Activated naive CD4-positive, alpha-beta T cell (primary cell): ENCODE measurements at places on chromosomes 2 and 18.

GRCh38 chr2:195202163-195202845, 454.7 kb upstream of the SLC39A10 start:
- DNase-seq, result no peak

- no peak for DNase-seq
These were observed 230.8 kb upstream of the RAB6C start for GRCh38 chr2:129748653-129749052.

GRCh38 chr2:61016392-61017002, 1.0 kb upstream of the PEX13 start:
- no peak for DNase-seq

DNA sequence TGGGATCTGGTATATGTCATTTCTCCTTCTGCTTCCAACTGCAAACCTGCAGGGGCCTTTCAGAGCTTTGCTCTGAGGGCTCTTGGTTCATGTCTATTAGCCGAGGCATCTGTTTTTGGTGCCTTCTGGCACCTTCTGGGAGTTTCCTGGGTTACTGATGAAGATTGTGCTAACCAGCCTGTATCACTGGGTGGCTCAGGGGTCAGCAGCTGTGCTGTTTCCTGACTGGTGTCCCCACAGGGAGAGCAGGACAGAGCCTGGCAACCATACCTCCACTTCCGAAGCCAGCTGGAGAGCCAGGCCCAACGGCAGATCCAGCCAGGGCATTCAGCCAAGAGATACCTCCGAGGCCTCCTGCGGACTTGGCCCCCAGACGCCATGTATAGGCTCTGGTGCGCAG, 17.5 kb downstream of the KIAA2012 start:
- no peak for DNase-seq

- no peak for DNase-seq
These were observed 862 bp downstream of the C18orf54 start for GRCh38 chr18:54358495-54359040.

- DNase-seq, result no peak
These were observed 4.9 kb downstream of the INHBB start for GRCh38 chr2:120350801-120351320.

- DNase-seq, result no peak
These were observed 87.9 kb upstream of the KCNH7 start for GRCh38 chr2:162926501-162926900.

DNA sequence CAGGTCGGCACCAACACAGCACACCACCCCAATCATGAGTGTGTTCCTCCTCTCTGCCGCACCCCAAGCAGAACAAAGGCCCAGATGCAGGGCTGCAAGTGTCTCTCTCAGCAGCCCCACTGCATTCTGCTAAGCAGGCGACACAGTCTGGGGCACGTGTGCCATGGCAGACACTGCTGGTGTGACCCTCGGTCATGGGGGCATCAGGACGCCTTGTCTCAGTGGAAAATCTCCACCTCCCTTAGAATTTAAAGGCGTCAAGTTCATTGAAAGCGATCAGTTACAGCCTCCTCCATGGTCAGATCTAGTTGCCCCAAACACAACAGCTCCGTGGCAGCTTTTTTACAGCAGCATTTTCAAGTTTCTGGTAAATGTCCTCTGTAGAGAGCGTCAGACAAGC, 57.2 kb downstream of the ADNP2 start:
- no peak for DNase-seq

- DNase-seq, result no peak
These were observed 7.6 kb downstream of the GMPPA start for GRCh38 chr2:219506153-219506801.

- no peak for DNase-seq
These were observed 52.7 kb upstream of the CYP1B1 start for GRCh38 chr2:38128653-38129052.

GRCh38 chr2:239288237-239288636, 112.6 kb downstream of the HDAC4 start:
- DNase-seq, result no peak

DNA sequence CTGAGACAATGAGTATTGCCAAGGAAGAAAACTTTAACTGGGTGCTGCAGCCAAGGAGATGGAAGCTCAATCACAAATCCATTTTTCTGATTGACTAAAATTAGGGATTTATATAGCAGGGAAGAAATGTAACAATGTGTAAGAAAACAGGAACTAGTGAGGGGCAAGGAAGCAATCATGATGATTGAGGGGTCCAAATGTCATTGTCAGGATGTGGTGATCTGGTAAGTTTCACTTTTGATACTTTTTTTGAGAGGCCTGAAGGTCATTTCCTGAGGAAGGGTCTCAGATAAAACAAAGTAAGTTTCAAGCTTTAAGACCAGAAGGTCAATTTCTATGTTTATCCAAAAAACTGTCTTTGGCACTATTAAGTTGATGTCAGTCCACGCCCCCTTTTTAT, 12.0 kb upstream of the GCC2 start:
- DNase-seq, result no peak

- no peak for DNase-seq
These were observed 30.0 kb downstream of the RNF125 start for GRCh38 chr18:32048507-32049091.

GRCh38 chr2:238949710-238950345, 101.9 kb downstream of the TWIST2 start:
- no peak for DNase-seq

DNA sequence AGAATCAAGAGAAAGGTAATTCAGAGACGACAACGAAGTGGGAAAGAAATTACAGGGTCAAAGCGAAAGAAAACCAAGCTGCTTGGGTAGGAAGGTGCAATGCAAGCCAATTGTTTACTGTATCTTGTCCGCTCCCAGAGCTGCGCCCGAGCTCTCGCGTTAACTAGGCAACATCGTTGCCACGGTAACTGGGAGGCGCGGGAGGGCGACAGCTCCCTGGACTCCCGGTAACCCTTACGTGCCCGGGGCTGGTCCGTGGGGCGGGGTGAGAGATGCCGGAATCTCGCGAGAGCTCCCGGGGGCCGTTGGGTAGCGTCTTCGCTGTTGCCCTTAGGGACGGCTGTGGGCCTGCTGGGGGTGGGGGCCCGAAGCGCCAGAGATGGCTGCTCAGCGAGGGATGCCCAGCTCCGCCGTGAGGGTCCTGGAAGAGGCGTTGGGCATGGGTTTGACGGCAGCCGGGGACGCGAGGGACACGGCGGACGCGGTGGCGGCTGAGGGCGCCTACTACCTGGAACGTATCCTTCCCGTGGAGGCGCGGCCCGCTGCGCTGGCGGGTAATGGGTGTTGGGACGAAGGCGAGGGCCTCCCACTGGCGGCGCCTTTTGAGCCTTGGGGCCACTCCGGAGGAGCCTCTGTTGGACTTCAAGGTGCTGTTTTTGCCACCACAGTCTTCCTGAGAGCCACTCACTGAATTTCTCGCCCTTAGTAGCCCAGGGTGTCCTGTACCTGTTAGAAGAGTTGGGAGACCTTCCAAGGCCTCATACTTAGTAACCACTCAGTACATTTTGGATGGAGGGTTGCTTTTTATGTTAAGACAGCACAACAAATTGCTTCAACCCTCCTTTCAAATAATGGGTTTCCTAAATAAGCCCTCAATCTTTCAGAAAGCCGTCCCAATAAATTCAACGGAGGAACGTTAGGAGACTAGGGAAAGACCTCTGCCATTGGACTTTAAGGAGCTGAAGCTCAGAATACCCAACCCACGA, at the start of gene SPAG16:
Gene SPAG16 (plus strand): TSS at position 360 of the 986 bp plus-strand sequence.
- peak; percentile 86 for DNase-seq

DNA sequence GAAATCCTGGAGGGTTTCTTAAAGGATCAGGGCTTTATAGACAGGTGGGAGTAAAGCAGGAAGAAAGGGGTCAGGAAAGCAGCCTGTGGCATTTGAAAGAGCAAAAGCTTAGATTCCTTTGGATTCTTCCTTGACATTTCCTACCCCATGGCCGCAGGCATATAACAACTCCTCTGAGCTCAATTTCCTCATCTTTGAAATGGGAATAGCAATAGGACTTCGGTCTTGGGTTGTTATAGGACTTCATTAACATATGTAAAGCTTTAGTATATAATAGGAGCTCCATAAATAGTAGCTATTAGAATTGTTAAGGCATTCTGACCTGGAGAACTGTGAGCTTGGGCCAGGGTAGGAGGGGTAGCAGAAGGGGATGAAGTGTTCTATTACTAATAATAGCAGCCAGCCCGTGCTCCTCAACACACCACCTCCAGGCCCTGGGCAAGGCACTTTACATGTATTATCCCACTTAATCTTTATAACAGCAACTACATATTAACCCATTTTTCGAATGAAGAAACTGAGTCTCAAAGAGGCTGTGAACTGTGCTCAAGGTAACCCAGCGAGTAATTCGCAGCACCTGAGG, 10.6 kb downstream of the ZFP36L2 start:
- no peak for DNase-seq

GRCh38 chr2:110958346-110959119, 162.2 kb upstream of the BCL2L11 start:
- DNase-seq, result no peak
